ENCODE measurements at places on chromosomes 7 and 10. TPM values are rescaled to one million over a fixed set of nuclear protein-coding genes. Genes with fewer than 3 reads are reported as not detected.

Gene TMEM236
- total RNA-seq = under 0.01 TPM

Gene BLNK
- not detected for total RNA-seq

Gene SEMA3C
- total RNA-seq = 223 TPM

Gene HDAC9
- total RNA-seq = 10.3 TPM

Data from placental pericyte (primary cell).